ENCODE measurements at places on chromosomes 13 and 19.

- no peak for DNase-seq
Observed at GRCh38 chr19:55579766-55580621, 654 bp downstream of the ZNF579 start.

DNA sequence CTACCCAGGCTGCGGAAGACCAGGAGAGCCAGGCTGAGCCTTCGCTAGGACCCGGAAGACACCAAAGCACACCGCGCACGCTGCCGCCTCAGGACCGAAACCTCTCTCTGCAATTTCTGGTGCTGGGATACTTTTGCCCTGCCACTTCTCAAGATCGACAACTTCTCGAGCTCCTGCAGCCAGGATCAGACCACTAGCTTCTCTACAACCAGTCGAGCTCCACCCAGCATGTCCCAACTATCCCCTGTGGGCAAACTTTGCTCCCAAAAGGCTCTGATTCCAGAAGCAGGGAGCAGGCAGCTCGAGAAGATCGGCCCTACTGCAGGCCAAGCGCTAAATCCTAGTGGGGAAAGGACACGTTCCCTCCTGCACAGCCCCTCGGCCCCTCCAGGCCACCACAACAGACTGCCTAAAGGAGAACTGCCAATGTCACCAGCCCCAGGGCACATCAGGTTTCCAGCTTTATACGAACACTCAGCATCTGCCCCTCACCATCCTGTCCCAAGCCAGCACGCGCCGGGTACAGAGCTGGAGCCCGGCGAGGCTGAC, 979 bp downstream of the AKAP8 start:
- no peak for DNase-seq

DNA sequence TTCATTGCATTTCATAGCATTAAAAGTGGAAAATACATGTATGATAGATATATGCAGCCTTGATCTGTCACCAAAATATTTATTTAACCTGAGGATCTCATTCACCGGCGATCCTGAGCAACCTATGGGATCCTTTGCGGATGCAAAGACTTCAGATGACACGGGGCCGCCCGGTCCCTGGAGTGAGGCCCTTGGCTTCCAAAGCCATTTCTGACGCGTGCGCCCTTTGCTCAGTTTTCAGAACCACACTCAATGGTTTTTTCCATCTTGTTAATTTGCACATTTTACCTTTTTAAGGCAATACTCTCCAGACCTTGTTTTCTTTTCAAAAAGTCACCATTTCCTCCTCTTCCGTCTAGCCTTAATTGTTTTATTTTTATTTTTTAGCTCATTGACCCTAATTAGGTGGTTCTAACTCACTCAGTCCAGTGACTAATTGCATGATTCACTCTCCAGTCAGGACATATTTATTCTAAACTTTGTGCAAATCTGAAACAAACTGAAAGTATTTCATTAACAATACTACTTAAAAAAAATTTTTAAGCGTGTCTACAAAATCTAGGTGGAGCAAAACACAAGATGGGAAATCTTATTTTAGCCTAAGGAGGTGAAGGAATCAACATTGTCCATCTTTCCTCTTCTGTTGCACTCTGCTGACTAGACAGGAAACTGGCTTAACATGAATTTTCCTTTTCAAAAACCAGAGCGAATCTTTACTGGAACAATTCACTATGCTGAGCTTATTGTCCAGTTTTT, 47.9 kb downstream of the COL4A1 start:
- DNase-seq = no peak

DNA sequence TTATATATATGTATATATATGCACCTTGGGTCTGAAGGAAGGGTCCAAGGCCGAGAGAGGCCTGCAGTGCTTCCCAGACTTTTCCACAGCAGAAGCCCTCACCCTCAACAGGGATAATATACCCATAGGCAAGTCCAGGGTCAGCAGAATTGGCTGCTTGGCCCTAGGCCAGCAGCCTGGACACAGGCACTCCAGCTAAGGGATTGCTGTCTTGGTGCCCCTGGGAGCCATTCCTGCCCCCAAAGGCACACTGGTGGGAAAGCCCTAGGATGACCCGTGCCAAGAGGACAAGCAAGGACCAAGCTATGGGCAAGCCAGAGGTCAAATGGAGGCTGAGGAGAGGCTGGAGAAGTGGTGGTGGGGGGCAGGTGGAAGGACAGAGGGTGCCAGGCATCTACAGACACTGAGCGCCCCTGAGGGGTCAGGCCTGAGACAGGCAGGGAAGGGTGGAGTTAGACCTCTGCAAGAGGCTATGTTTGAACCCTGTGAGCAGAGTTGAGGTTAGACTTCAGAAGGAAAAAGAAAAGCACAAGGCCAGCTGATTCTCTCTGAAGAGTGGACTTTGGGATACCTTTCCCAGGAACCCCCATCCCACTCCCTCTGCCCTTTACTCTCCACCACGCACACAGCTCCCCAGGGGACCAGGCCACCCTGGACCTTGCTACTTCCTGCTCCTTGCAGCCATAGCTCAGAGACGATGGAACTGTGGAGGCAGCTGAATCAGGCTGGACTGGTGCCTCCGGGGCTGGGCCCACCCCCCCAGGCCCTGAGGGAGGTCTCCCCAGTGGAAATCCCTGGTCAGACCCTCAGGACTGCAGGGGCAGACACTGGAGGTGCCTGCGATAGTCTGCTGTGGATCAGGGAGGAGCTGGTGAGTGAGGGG, at the start of gene ERICH4:
TSS of gene ERICH4 (plus strand) at position 684 of the 883 bp plus-strand sequence. CDS start at position 698, 14 bp downstream.
- no peak for DNase-seq

DNA sequence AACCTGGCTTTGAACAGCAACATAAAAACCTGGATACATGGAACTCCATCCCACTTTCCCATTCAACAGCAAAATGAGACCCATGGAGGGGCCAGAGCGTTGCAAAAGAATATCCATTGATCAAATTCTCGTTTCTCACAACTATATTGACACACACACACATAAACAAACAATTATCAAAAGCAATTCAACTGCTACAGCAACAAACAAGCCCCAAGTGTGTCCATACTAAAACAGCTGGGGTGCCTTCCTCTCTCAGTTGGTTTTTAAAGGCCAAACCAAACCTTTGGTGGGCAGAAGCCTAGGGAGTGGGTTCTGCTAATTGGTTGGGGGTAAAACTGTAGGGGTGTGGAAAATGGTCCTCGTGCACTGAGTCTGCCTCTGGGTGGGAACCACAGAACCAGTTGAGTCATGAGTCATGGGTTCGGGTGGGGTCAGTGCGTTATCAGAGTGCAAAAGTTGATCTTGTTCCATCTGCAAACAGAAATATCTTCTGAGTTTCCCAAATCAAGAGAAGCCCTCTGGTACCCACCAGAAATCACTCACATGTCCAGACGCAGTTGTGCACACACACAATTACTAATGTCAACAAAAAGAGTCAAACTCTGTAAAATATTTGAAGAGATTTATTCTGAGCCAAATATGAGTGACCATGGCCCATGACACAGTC, 18.5 kb downstream of the GPR42 start:
- no peak for DNase-seq

- peak; percentile 47 for DNase-seq
Observed at GRCh38 chr19:57269515-57270250, 10.6 kb upstream of the ZNF460 start.

DNA sequence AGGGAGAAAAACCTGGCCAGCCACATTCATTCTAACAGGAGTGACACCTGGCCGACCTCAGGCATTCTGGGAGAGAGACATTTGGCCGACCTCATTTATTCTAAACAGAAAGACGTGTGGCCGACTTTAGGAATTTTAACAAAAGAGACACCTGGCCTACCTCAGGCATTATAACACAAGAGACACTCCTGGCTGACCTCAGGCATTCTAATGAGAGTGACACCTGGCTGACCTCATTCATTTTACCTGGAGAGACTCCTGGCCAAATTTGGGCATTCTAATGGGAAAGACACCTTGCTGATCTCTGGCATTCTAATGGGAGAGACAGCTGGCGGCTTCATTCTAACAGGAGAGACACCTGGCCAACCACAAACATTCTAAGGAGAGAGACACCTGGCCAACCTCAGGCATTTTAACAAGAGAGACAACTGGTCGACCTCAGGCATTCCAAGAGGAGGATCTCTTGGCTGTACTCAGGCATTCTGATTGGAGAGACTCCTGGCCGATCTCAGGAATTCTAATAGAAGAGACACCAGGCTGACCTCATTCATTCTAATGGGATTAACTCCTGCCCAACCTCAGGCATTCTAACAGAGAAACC, 1353.9 kb downstream of the UQCRFS1 start:
- no peak for DNase-seq

DNA sequence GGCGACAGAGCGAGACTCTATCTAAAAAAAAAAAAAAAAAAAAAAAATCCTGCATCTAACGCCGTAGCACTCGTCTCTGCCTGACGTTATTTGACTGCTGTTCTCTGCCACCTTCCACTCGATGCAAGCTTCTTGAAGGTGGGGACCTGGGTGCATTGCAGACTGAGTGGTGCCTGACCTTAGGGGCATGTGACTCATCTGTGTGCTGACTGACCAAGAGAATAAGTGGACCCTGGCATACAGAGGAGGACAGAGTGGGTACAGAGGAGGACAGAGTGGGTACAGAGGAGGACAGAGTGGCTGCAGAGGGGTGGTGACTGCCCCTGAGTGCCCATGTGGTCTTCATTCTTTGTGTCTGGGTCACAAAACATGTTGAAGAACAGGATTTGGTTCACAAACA, 7.6 kb downstream of the WTIP start:
- no peak for DNase-seq

- no peak for DNase-seq
Observed at GRCh38 chr13:43094901-43095300, 71.5 kb downstream of the DNAJC15 start.

DNA sequence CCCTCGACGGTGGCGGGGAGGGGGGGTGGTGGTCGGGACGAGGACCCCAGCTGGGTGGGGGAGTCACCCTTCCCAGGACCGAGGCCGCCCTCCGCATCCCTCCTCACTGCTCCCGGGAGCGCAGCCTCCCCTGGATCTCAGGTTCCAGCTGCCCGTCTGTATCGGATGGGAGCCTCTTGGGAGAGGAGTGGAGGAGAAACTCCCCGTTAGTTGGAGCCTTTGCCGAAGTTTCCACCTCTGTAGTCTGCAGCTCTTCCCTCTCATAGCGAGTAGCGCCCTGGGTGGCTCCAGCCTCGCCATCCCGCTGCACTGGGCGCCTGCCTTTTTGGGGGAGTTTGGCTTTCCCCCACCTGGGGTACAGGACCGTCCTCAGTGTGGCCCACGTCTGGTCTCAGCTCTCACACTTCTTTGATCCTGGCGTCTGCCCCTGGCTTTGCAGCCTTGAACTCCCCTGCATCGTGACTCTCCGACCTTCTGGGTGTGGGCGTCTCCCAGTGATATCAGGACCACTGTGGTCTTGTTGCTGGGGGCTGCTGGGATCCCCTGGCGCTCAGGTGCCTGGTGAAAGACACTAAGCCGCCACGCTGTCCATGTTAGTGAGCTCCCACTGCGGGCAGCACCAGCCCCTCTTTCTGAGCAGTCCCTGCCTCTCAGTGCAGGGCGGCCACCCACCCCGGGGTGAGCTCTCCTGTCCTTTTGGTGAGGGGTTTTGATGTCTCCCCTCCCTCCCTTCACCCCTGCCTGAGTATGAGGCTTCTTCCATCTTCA, 1.1 kb downstream of the CNOT3 start:
- no peak for DNase-seq

DNA sequence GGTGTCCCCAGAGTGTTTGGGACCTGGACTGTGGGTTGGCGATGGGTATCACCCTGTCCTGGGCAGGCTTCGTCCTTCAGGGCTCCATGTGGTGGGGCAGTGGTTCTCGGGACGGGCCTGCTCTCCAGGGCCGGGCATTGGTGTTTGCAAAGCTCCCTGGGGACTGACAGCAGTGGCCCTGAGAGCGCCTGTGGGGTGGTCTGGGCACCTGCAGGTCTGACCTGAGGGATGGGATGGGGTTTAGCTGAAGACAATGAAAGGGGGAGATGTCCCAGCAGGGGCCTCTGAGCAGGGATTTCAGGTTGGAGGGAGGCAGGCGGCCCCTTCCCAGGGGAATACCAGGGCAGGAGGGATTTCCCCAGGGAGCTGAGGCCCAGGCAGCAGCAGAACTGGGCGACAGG, 68.3 kb upstream of the MCF2L start:
- no peak for DNase-seq

- DNase-seq = no peak
Observed at GRCh38 chr13:113876346-113877148, 12.7 kb upstream of the GAS6 start.

DNA sequence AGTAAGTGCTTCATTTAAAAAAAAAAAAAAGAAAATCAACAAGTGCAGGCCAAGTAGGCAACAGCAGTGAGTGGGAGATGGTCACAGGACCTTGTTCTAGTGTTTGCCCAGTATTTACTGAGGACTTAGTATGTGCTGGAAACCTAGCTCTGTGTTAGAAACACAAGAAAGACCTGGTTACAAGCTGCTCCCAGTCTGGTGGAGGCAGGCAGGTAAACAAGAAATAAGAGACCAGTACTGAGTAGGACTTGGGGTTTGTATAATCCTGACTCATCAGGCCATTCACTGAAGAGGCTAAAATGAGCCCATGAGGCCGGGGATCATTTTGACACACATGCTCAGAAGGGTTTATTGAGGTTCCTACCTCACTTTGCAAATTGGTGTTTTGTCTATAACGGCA, 21.5 kb upstream of the SERPINE3 start:
- no peak for DNase-seq

DNA sequence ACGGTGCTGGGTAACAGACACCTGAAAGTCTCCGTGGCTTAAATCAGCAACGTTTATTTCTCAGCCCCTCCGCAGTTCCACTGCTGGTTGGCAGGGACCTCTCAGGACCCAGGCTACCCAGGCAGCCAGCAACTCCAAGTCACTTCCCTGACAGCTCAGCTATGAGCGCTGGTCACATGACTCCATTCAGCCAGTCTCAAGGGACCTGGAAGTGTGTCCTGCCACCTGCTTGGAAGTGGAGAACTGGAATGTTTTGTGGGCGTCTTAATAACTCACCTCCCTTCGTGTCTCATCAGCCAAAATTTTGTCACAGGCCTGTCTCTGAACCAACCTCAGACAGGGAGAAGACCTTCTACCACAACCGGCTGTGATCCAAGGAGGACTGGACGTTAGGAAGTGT, 72.8 kb downstream of the DPF1 start:
- DNase-seq = no peak

- no peak for DNase-seq
Observed at GRCh38 chr19:17138937-17139598, 63.5 kb downstream of the MYO9B start.

- no peak for DNase-seq
Observed at GRCh38 chr13:96836733-96837132, 157.5 kb downstream of the OXGR1 start.

DNA sequence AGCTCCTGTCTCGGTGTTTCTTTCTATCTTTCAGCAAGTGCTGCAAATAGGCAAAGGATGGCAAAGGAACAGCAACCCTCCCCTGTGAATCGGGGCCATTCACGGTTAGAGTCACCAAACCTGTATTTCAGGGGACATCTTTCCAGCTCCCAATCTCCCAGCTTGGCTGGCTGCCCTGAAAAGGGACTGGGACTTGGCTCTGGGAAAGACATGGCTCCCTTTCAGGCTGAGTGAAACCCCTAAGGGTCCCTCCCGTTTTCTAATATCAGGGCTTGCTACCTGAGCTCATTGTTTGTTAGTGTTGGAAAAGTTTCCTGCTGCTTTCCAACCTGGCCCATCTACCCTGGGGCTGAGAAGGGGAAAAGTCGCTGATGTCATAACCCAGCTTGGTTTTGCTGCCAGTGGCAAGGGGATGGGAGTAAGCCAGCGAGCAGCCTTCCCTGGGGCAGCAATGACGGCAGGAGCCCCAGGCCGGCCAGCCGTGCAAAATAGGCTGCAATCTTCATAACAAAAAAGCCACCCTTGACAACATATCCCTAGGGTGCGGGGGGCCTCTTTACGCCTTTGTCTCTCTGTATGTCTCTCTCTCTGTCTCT, 29.9 kb downstream of the SERP2 start:
- no peak for DNase-seq

GRCh38 chr19:1424192-1424955, 13.8 kb upstream of the RPS15 start:
- no peak for DNase-seq

- no peak for DNase-seq
Observed at GRCh38 chr19:55867101-55867500, 30.8 kb downstream of the NLRP4 start.
